ENCODE measurements at places on chromosomes 2 and 18.
A peak's percentile ranks its signal among the peaks of the same experiment; 100 is the strongest.

DNA sequence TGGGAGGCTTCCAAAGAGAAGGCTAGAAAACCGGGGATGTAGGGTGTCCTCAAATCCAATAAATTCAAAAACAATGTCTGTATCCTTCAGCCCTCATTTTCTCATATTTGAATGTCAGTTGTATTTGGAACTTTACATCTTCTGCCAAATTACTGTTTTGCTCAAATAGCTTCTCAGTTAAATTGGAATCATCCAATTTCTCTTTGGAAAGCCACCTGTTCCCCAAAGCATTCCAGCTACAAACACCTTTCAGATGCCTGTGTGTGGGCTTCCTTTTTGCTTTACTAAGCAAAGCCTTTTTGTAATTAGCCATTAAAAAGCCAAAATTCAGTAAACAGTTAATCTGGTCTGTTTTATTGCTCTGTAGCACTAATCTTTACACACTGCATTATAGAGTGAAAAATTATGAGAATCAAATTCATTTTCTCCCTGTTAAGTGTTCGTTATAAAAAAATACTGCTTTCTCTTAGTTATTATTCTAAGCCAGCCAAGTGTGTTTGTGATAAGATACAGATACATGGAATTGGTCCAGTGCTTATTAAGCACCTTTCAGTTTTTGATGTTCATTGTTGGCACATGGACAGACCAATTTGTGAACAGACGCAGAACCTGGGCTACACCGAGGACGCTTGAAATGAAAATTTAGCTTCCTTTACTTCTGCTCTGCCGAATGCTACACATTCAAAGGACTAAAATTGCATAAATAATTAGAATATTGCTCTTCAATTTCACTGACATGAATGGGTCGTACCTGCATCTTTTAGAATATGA is 151.6 kb downstream of the RTN4 start:
- no peak for DNase-seq

DNA sequence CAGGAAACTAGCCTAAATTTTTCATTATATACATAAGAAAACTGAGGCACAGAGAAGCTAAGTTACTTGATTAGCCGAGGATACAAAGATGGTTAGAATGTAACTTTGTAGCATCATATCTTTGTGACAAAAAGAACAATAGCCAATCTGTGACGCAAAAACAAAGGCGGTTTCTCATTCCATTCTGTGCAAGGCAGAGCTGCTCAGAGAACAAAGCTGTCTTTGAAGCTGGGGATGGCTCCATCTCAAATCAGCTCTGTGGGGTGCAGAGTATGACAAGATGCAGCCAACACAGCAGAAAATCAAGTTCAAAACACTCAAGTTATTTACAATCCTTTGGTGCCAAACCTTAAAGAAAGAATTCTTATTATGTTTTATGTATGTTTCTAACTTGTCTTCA is 81.9 kb upstream of the VWC2L start:
- no peak for DNase-seq

DNA sequence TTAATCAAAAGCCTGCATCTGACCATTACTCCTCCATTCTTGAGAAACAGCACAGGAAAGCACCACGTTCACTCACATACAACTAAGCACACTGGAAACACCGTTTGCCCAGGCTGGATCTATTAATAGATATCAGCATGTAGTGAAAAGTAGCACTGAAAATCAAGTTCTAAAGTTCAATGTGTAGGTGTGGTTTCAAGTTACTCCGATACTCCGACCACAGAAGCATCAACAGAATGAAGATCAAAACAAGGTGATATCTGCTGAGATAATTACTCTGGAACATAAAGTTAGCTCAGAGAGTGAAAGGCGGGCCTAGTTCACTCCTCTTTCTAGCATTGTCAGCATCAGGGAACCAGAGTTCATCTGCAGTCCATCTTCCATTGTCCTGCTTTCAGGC is 1367.4 kb upstream of the ACVR2A start:
- DNase-seq, result no peak

DNA sequence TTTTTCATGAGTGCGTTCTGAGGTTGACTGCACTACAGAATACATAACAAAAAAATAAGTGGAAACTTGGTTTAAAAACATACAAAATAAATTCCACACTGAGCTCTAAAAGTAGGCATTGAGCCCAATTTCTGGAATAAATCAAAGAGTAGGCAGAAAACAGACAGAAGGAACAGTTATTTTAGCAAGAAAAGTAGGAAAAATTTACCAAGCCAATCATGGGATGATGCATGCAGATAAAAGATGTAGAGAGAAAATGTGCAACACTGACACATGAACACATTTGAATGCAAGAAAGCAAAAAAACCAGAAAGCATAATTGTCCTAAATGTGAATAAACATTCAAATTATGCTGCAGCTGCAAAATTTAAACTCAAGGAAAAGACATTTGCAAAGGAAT is 308.3 kb downstream of the DLGAP1 start:
- DNase-seq, result no peak

DNA sequence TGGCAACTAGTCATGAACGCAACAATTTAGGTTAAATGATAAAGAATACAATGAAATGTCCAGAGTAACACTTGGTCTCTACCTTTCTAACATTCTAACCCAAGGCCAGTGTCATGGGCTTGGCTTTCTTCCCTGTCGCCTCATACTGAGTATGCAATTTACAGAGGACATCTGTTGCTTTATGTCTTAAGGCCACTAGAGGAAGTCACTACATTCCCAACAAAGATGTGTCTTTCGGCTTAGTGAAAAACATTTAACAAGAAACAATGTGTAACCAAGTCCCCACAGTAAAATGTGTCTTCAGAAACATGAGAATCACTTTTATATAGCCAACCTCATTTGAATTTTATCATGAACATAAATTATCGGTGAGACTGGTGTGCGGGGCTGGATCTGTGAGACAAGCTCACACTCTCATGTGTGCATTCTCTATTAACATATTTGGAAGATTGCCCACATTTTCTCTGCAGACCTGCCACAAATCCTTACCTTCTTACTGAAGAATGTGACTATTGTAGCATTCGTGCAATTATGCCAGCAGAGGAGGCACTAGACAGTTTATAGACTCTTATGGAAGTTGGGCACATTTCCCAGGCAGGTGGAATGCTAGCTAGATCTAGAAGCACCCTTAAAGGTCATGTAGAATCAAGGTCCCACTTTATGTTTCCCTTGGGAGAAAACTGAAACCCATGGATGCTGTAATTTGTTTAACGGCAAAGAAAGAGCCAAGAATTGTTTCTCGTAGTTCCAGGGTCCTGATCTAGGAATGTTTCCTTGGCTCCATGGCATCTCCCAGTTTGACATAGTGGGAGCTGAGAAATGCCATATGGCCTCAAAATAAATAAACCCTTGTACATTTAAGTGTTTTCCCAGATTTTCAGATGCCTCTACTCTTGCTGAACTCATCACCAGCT is 101.8 kb downstream of the CD226 start:
- no peak for DNase-seq

GRCh38 chr2:168355121-168355520 is 101.0 kb upstream of the CERS6 start:
- DNase-seq, result no peak

DNA sequence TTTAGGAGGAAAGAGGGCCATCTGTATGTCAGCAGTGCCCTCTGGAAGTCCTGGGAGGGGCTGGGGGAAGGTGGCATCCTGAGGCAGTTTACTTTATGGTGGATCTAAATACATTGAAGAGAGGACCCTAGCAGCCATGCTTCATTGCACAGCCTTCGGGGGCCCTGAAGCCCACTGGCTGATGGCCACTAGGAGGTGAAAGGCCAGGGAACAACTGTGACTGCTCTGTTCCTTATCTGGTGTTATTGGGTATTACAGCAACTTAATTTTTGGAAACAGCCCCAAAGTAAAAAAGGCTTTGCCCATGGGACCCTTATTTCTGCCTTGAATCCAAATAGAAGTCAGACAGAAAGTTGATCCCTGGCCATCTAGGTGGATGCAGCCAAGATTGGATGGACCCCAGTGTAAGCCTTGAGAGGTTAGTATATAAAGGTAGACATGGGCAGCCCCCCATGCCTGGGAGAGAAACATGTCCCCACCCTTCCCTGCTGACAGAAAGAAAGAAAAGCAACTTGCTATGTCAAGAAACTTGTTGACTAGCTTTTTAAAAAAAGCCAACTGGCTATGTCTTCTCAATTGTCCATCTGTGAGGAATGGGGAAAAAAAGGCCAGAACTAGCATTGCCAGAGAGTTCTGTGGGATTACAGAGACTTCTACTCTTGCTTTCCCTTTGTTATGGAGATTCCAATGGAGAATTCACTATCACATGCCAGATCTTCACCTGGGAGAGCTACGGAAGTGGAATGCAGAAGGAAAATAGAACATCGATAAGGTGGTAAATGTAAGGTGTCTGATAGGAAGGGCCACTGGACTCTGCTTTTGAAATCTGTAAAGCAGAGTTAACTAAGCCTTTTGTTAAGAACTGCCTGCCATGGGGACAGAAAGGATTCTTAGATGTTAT is 58.6 kb upstream of the OSR1 start:
- DNase-seq, result no peak

GRCh38 chr2:233202531-233202944 is 48.9 kb upstream of the ATG16L1 start:
- DNase-seq, result no peak

DNA sequence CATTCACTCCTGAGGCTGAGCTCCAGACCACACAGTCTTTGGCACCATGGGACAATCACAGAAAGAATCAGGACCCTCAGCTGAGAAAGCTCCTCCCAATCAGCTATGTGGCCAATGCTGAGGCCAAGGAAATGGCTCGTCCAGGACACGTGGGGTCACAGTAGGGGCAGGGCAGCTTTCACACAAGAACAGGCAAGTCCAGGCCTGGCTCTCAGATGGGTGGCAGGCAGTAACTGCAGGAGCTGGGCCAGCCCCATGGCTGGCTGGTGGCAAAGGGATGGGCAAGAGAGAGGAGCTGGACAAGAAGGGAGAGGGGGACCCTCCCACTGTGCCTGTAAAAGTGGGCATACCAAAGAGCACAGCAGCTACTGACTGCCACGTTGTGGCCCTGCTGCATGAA is 12.2 kb upstream of the EDAR start:
- DNase-seq, result no peak

DNA sequence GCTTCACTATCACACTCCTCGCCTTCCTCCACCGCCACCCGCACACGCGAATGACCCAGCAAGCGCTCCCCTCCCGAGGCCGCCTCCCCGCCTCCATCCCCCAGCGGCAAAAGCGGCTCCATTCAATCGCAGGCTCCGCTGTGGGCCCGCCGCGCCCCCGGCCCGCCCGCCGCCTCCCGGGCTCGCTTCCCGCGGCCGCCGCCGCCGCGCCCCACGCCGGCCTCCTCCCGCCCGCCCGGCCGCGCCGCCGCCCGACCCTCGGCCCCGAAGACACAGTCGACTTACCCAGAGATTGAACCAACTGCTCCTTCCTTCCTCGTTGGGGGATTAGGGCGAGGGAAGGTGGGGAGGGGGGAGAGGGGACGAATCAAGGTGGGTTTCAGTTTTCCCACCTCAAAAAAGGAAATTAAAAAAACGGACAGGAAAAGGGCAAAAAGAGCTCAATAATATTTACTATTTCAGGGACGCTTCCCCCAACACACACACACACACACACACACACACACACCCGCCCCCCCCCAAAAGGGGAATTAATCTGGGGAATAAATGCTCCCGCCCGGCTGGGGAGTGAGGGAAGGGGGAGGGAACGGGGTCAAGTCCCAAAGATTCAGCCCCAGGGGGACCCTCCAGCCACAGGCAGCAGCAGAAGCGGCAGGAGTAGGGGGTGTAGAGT is 743 bp downstream of the XPO1 start:
- DNase-seq, result peak; percentile 56

- no peak for DNase-seq
Measured at GRCh38 chr18:47108373-47108772, 41.9 kb downstream of the HDHD2 start.

GRCh38 chr2:101479810-101480209 is 4.9 kb upstream of the RFX8 start:
- no peak for DNase-seq

DNA sequence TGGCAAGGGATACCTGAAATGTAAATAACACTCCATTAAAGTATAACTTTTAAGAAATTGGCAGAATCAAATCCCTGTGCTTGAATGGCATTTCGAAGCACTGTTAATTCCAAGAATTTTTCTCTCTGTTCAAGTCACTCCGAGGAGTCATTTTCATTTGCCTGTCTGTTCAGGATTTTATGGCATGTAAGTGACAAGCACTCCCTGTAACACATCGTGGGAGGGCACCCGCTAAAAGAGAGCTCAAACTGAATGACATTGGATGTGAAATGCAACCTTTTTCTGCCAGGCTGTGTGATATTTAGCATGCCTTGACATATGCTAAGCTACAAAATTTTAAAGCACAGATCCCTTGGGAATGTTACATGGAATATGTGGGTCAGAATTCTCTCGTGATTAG is 339.6 kb downstream of the LRRTM1 start:
- DNase-seq, result no peak

- DNase-seq, result no peak
Measured at GRCh38 chr2:233093721-233094120, 33.6 kb downstream of the INPP5D start.

GRCh38 chr2:96940980-96941775 is 45.2 kb downstream of the FAM178B start:
- DNase-seq, result no peak

DNA sequence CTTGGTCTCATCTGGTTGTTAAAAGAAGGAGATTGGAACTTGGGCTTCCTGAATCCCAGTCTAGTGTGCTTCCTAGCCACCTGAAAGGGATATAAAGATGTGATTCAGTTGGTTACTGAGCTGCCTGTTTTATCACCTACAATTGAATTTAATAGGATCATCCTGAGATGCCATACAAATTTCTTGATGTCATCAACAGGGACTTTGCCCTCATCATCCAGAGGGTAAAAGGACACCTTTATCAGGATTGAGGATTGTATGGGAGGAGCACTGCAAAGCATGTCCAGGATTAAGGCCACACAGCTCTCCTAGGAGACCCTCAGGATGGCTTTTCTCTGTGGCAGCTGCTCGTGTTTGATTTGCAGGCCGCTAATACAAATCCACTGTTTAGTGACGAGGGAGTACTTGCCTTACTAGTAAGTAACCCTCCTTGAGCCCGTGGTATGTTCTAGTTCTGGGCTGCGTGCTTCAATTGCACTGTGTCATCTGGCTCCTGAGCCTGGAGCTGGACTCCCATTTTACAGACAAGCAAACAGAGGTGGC is 28.6 kb downstream of the SH3RF3 start:
- no peak for DNase-seq

DNA sequence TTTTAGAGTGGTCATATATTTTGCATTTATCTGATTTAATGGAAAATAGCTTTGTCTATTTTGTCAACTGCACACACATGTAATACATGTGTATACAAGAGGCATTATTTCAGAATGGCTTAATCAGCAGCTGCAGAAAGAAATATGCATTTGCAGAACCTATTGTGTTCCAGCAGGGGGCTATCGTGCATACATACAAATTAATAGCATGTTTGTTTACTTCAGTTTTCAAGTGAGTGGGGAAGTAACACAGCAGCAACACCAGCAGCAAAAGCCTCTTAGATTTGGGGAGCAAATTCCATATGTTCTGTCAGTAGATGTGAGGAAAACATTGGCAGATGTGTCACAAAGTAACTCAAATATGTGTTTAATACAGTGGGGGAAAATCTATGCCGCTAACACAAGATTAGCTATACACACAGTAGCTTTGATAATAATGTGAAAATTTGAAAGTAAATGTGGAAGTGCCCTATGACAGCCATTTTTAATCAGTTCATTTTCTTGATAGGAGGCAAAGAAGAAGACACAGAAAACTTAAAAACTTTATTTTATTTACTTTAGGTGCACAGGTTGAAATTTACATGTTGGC is 218.1 kb downstream of the WDR7 start:
- no peak for DNase-seq

GRCh38 chr2:64212801-64213321 is 68.6 kb upstream of the PELI1 start:
- DNase-seq, result peak; percentile 36

GRCh38 chr2:84779781-84780180 is 101.1 kb downstream of the TRABD2A start:
- no peak for DNase-seq

Measured in activated CD4-positive, alpha-beta T cell treated with anti-CD3 and anti-CD28 coated beads for 4 hours (primary cell).